Foreskin melanocyte (primary cell): ENCODE measurements at places on chromosomes 6 and 20.

DNA sequence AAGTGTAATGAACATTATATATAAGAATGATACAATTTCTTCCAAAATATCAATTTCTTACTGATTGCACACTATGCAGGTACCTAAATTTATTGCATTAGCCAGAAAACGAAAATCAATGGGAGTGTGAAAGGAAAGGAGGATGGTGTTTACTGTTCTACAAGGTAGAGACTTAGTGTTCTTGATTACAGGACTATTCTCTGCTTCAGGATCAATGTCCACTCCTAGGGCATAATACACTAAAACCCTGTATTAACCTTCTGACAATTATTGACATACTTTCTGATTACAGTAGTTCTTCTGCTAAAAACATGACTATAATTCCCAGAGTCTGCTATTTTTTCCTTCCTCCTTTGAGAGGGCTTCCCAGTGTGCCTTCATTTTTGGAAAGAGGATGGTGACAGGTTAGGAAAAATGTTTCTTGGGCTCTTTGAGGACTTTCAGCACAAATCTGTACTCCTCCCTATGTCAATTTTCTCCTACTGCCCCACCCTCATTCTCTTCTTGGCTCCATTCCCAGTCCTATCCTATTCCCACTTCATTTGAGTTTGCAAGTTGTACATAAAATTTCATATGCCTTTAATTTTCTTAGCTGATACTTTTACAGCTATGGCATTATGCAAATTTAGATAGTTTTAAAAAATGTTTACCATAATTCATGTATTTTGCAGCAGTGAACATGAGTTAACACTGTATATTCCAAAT is 278.9 kb downstream of the CENPW start:
- no peak for DNase-seq

DNA sequence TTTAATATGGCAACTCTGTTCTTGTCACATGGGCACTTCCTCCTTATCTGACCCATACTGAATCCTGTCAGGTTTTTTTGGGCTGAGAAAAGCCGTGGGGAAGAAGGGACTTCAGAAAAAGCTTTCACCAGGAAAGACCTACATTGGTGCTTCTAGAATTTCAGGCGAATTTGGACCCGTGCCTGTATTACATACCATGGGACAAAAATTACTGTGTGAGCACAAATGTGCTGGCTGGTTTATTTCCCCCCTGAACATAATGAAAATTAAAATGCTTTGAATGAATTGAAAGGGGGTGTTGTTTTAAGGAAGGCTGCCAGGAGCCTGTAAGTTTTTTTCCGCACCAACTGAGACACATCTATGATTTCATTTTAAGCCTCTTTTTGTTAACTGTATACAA is 29.6 kb downstream of the CAP2 start:
- DNase-seq = no peak

- DNase-seq = no peak
These were observed 12.9 kb downstream of the TPMT start for GRCh38 chr6:18141805-18142590.

DNA sequence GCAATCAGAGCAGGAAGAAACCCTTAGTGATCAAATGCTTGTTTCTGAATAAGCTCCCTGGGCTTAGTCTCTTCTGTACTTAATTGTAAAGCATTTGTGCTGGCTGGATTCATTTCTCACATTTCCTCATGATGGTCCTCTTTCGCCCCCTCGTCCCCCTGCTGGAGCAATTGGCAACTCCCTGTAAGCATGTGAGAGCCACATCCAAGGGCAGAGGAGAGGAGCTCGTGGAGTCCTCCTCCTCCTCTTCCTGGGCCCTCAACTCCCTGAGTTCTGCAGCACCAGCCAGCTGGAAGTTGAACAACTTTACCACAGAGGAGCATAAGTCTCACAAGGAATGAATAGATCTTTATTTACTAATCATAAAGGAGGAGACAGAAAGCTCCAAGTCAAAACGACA is 12.6 kb downstream of the ANKEF1 start:
- DNase-seq = peak; percentile 62

GRCh38 chr6:143731789-143732188 is 54.0 kb downstream of the PHACTR2 start:
- no peak for DNase-seq

DNA sequence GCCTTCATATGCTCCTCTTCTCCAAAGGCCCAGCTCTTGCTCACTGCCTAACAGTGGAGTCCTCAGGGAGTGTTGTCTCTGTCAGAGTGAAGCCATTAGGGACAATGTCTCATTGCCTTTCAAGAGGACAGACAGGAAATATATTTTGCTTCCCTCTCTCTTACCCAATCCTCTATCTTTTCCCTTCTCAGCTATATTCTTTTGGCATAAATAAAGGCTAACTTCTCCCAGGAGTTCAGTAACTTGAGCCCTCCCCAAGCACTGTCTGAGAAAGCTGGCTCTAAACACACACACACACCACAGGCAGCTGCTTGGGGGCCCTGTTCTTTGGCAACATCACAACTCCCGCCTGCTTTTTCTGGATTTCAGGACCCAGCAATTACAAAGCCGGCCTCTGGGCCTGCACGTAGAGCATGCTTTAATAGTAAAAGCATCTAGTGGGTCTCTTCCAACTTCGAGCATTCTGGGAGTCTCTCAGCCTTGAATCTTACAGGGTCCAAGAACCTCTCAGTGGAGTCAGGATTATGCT is 34.7 kb upstream of the LAMA4 start:
- no peak for DNase-seq

DNA sequence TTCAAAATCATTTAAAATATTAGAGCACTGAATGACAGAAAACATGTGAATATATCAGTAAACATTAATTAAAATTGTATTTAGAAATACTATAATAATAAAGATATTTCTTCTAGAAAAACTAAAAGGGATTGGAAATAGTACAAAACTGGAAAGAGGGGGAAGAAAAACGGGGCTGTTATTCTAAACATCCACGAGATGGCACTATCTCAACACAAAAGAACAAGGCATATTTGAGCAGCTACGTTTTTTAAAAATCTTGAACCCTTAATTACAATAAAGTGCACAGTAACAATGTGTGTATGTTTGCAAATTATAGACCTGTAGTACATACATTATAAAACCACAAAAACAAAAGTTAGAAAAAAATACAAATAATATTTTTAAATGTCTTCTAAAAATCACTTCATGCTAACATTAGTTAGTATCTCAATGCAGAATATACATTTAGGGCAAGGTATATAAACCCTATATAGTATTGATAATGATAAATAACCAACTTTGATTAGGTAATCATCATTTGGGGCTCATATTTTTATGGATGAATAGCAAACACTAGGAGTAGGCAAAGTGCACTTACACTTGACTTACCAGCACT is 42.5 kb upstream of the PNISR start:
- no peak for DNase-seq

GRCh38 chr20:54079652-54080051 is 9.3 kb upstream of the BCAS1 start:
- DNase-seq = no peak

- DNase-seq = no peak
These were observed 26.0 kb downstream of the PTPRA start for GRCh38 chr20:2899243-2899642.

DNA sequence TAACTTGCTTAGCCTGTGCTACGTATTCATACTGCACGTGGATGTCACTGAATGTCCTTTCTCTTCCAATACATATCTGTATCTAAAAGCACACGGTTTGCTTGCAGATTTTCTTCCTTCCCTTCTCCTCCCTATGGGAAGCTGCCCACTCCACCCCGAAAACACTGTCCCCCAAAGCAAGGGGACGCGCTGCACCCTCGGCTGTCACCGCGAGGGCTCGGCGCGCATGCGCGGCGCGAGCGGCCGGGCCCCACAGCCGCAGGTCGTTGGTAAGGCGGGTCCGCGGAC is 659 bp downstream of the TMX4 start:
- peak; percentile 27 for DNase-seq

DNA sequence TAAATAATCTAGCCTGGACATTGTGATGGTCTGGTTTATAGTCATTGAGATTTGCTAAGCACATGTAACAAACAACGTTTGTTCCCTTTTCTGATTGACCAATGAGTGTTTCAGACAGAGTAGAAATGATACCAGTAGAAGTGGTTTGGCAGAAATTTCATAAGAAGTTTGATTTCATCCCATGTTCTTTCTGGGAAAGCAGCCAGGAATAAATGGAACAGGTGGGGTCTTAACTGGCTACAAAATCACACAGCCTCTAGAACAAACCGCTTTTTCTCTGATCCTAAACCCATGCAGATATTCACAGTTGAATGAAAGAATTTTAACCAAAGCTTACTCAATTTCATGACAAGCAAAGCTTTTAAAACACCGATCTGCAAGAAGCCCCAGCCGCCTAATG is 227.5 kb downstream of the UST start:
- no peak for DNase-seq

GRCh38 chr6:167505782-167506181 is 180.9 kb downstream of the TTLL2 start:
- DNase-seq = no peak

GRCh38 chr6:20846602-20847028 is 312.4 kb downstream of the CDKAL1 start:
- DNase-seq = no peak

- DNase-seq = no peak
These were observed 243.1 kb downstream of the CDH26 start for GRCh38 chr20:60201198-60201835.

DNA sequence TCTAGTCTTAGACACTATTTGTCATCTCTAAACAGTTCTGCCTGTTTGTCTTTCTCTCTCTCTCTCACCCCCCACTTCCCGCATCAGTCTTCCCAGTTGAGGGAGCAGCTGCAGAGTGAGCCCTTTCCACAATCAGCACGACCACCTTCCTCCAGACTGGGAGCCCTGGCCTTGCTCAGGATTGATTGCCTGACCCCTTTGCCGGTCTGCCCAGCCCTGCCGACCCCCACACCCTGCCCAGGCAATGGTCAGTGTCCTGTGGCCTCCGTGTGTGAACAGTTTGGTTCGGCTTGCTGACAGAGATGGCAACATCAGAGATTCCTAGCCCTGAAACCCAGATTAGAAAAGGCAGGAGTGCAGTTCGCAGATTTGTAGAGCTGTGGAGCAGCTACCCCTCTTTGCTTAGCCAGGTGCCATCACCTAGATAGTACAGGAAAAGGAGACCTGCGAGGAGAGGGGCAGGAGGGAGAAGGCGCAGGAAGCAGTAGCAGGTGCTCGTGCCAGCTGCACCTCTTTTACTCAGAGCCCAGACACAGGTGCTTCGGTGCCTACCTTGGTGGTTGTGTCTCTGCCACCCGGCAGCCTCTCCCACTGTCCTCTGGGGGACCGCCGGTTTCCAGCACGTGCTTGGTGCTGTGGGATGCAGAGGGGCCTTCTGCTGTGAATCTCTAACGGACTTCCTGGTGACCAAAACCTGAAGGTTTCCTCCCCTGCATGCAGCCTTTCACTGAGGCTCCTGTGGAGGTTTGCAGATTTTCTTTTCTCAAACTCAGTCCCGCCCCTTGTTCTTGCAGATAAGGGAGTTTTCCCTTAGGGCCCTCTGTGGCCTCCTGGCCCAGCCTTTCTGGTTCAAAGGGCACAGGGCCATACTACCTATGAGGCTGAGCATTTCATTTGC is 92.4 kb downstream of the SCML4 start:
- no peak for DNase-seq

- DNase-seq = no peak
These were observed 7.0 kb downstream of the LBP start for GRCh38 chr20:38353316-38353715.

- DNase-seq = no peak
These were observed 120.2 kb upstream of the LOC128125822 start for GRCh38 chr6:63452125-63452524.

- DNase-seq = no peak
These were observed 120.3 kb upstream of the RALGAPA2 start for GRCh38 chr20:20832715-20833114.

DNA sequence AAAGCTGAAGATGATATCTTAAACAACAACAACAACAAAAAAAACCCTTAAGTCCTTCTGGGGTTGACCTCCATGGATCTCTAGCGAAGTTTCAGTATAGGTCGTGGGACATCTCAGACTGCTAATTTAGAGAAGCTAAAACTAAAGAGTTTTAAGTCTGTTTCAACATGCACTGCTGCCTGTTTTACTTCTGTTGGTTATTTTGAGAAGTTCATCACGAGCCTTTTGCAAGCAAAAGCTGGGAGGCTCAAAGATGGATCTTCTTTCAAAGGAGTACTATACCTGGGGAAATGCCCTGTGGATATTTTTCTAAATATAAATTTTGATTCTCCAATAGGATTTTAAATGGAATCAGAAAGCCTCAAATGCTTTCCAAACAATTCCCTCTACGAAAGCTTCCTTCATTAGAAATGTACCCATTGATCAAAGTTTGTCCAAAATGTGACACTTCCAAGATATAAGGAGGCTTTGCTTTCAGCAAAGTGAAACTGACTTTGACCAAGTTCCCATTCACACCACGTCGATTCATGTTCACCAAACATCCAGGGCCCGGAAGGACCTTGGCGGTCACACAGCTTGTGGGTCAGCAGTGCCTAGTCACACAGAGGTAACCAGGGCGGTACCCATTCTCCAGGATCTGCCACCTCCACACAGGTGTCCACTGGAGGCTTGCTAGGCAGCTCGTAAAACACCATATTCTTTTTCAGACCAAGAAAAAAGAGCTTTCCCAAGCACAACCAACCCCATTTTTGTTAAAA is 94.7 kb upstream of the QKI start:
- no peak for DNase-seq

- no peak for DNase-seq
These were observed 144.6 kb upstream of the RNF24 start for GRCh38 chr20:4159765-4160490.

DNA sequence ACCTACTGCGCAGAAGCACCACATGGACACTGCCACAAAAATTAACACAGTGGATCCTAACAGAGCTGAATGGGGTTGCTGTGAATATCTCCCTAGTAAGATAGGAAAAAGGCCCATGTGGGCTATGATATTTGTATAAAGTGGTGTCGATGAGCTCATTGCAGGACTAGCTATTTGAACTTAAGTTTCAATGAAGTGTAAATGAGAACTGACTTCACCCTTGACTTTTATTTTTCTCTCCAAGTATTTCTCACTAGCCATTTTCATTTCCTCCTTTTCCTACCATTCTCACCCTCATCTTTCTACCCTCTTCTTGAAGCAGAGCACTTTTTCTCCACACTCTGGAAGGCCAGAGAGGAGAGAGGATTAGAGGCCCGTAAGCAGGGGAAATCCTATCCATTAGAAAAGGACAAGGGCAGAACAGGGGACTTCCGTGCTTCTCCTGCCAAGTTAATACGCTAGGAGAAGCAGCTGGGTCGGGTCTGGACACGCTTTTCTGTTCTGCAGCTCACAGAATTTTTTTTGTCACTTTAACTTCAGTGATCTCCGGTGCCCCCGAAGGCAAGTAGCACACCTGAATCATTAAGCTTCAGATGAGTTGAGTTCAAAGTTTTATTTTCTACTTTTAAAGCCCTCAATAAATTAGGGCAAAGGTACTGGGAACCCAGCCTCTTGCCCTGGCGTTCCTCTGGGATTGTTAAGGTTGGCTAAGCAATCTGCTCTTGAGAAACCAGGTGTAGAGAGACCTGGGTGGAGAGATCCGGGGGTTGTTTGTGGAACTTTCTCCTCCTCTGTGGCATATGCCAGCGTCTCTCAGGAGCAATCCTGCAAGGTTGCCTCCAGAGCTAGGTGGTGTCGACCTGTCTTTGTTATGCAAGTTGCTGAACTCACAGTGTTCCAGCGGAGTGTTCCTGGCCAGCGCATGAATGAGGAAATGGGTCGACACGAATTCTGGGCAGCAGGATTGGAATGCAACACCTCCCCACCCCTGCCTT is 56.2 kb upstream of the ARID1B start:
- no peak for DNase-seq

- no peak for DNase-seq
These were observed 8.6 kb upstream of the YTHDF1 start for GRCh38 chr20:63224412-63225081.
